H9 (cell line): ENCODE measurements at places on chromosomes 7 and 10. TPM values are rescaled to one million over a fixed set of nuclear protein-coding genes. Genes with fewer than 3 reads are reported as not detected.
A peak's percentile ranks its signal among the peaks of the same experiment; 100 is the strongest.

DNA sequence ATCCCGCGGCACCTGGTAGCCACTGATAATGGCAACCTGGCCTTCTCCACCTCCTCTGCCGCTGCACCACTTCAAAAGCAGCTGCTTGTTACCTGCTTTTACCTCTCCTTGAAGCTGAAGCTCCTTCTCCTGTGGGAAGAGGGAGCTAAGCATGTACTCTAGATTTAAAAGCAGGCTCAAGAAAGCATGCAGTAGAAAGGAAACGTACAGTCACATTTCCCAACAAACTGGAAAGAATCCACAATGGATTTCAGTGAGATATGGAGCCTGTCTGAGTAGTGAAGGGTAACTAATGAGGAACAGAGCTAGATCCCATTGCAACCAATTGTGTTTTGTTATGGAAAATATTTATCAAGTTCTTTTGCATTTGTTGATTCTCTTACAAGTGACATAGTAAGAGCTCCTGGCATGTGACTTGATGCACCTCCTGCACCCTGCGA lies 457.4 kb upstream of the GALNT17 start:
- no peak overlapping the region for H3K4me3 ChIP-seq
- peaks cover 3% of the 10 kb centered on the region; the same call in 1 of the 2 replicates for H3K4me1 ChIP-seq
- H3K27ac ChIP-seq, result no peak overlapping the region
- no peaks in the 10 kb centered on the region; the same call in 2 of the 3 replicates for H3K36me3 ChIP-seq

GRCh38 chr10:16776896-16777295 lies 40.3 kb downstream of the RSU1 start:
- H3K4me1 ChIP-seq, result peaks cover 3% of the 10 kb centered on the region; the same call in 1 of the 2 replicates
- no peaks in the 10 kb centered on the region; the same call in 1 of the 2 replicates for H3K36me3 ChIP-seq
- no peak for DNase-seq
- H3K4me3 ChIP-seq, result no peak overlapping the region

- DNase-seq, result peak; percentile 36
- no peak overlapping the region for H3K4me3 ChIP-seq
- H3K4me1 ChIP-seq, result no peaks in the 10 kb centered on the region
These were observed 517.4 kb downstream of the CCSER2 start for GRCh38 chr10:84845628-84846261.

DNA sequence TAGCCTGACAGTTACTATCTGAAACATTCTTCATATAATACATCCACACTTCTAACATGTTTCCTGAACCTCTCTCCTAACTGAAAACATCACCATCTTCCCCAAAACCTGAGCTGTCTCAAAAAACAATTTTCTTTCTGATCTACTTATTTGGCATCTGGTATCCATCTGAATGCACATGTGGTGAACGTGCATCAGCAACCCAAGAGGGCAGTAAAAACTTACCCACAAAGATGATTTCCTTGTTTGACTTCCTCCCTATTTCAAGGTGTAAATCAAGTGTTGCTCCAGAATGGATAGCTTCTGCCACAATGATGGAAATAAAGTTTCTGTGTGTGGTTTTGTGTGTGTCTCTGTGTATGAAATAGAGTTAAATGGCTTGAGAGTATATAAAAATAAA lies 500.4 kb downstream of the MAGI2 start:
- no peaks in the 10 kb centered on the region for H3K36me3 ChIP-seq
- H3K4me1 ChIP-seq, result no peaks in the 10 kb centered on the region
- H3K27me3 ChIP-seq, result no peaks in the 10 kb centered on the region
- no peak for DNase-seq
- H3K4me3 ChIP-seq, result no peak overlapping the region

- no peak overlapping the region for H3K27ac ChIP-seq
- H3K4me1 ChIP-seq, result no peaks in the 10 kb centered on the region; the same call in 1 of the 2 replicates
- no peak for DNase-seq
- peaks cover 40% of the 10 kb centered on the region for H3K36me3 ChIP-seq
These were observed 43.6 kb downstream of the NSUN6 start for GRCh38 chr10:18607503-18608378.

GRCh38 chr10:4141471-4141870 lies 356.5 kb upstream of the KLF6 start:
- H3K4me1 ChIP-seq, result no peaks in the 10 kb centered on the region
- H3K27ac ChIP-seq, result no peak overlapping the region
- no peak overlapping the region for H3K4me3 ChIP-seq
- no peaks in the 10 kb centered on the region for H3K27me3 ChIP-seq
- DNase-seq, result peak; percentile 40

DNA sequence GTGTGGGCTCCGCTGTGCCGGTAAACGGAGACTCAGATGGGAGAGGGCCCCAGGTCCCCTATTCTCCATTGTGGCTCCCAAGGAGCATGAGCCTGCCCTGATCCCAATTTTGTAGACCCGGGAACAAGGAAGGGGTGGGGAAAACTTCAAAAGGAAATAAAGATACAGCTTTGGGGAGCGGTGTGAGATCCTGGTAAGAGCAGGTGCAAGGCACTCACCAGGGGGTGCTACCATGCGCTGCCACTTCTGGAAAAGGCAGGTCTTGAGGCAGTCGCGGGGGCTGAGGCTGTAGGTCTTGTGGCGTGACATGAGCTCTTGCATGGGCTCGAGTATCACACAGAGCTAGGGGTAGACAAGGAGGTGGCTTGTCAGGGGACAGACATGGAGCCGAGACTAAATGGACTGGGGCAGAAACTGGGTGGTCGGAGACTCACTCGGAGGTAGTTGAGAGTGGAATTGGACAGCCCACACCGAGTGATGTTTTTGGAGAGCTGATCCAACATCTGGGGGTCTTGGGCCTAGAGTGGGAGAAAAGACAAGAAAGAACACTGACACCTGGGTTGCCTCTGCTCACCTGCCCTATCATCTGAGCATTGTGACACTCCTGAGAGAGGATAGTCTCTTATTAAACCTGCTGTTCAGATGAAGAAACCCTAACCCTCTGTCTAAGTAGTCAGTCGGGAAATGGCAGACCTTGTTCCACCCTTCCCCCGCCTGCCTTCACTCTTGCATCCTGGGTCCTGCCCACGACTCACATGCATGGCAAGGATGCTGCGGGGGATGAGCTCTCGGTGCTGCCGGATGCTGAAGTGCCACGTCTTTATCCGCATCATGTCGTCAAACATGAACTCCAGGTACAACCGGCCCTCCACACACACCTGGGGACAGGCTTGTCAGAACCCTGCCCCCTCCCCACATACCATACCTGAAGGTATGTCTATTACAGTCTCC lies 10.7 kb downstream of the LDB1 start:
- no peaks in the 10 kb centered on the region for H3K27me3 ChIP-seq
- no peak overlapping the region for H3K27ac ChIP-seq
- peaks cover 38% of the 10 kb centered on the region for H3K36me3 ChIP-seq

DNA sequence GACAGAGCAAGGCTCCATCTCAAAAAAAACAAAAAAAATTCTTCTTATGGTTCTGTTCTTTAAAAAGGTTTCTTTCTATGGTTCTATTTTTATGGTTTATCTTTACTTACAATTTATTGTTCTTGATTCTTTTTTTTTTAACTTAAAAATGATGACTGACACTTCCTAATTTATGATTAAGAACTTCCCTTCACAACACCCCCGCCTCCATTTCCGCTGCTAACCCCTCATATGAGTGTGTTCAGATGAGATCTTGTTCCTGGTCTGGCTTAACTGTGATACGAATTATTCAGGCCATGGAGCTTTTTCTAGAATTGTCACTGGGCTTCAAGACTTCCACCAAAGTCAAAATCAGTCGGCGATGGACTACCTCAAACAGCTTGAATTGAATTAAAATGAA lies 33.9 kb downstream of the PTER start:
- no peak for DNase-seq
- H3K4me3 ChIP-seq, result no peak overlapping the region
- no peaks in the 10 kb centered on the region for H3K27me3 ChIP-seq
- H3K36me3 ChIP-seq, result no peaks in the 10 kb centered on the region

The CCL26 gene
- total RNA-seq, result 8.7 and 9.3 TPM in 2 replicates

The CLRN3 gene
- total RNA-seq, result not detected in 2 replicates

The RADIL gene
- 3.5 and 4.7 TPM in 2 replicates for total RNA-seq

The SPDYE6 gene
- total RNA-seq, result not detected in 2 replicates
